ENCODE measurements at places on chromosomes 12 and 14.

DNA sequence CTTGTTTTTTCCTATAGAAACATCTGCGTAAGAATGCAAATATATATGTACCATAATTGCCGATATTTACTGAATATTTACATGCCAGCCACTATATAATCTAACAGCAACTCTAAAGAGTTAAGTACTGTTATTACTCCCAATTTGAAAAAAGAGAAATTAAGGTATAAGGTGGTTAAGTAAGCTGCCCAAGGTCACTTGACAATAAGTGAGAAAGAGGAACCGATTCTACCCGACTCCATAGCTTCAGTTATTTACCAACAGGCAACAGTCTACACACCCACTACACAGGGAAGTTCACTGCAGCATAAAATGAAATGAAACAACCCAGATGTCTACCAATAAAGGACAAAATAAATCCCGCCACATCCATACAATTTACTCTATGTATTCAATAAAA is 1.1 kb downstream of the MIS18BP1 start:
- peak; percentile 52 for DNase-seq

GRCh38 chr12:88921434-88921833 is 341.2 kb upstream of the KITLG start:
- no peak for DNase-seq

- DNase-seq = no peak
Measured at GRCh38 chr14:32786886-32787285, 151.8 kb upstream of the NPAS3 start.

DNA sequence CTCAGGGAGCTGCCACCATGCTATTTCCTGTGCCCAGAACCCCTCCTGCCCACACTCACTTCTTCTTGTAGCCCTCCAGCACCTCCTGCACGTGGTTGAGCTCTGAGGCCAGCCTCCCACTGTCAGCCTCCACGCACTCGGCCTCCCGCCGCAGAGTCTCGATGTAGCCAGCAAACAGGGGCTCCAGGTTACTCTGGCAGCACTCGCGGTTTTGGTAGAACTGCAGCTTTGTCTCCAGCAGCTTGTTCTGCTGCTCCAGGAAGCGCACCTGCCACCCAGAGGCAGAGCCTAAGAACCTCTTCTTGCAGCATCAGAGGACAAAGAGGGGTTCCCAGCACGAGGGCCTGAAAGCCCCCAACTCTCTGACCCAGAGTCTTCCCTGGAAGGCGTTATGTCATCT is 2.1 kb downstream of the KRT83 start:
- DNase-seq = no peak

DNA sequence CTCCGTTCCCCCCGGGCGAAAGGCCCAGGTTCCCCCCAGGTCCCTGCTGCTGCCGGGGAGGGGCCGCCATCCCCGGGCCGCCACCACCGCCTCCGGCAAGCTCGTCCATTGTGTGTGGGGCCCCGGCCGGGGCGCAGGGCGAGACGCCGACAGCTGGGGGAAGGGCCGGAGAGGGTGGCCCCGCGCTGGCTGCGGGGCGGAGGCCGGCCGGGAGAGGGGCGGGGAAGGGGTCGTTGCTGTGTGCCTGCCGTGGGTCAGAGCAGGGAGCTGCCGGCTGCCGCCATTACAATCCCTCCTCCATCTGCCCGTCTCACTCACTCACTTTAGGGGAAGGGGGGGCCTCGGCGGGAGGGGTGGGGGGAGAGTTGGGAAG is at the start of gene STRN3:
TSS of gene STRN3 (minus strand) at position 303 of the 373 bp plus-strand sequence. CDS start at position 109, 194 bp downstream.
- DNase-seq = no peak

DNA sequence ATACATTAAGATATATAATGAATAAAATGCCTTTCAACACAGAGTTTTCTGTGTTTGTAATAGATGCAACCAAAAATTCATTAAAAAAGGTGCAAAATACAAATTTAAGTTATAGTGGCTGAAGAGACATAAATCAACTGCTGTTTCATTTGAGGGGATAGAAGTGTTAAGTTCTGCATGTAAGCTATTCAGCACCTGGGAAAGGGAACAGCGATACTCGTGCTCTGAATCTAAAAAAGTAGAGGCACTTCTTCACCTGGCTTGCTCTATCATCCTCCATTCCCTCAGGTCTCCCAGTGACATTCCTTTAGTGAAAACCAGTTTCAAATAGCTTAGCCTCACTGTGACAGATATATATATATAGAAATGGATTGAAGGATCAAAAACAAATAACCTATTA is 222.6 kb downstream of the ACSS3 start:
- DNase-seq = no peak

- no peak for DNase-seq
Measured at GRCh38 chr12:117109943-117110635, 10.9 kb upstream of the TESC start.

- DNase-seq = no peak
Measured at GRCh38 chr14:35336494-35337268, 44.5 kb downstream of the PSMA6 start.

- DNase-seq = no peak
Measured at GRCh38 chr14:101232340-101233020, 328.8 kb upstream of the DIO3 start.

GRCh38 chr12:129200576-129200975 is 347.3 kb downstream of the GLT1D1 start:
- DNase-seq = no peak

GRCh38 chr12:93684716-93685115 is 7.5 kb downstream of the CRADD start:
- DNase-seq = no peak

- no peak for DNase-seq
Measured at GRCh38 chr12:99521664-99522063, 125.9 kb upstream of the GARIN6 start.

- peak; percentile 27 for DNase-seq
Measured at GRCh38 chr14:49895480-49895879, 2.6 kb downstream of the ARF6 start.

DNA sequence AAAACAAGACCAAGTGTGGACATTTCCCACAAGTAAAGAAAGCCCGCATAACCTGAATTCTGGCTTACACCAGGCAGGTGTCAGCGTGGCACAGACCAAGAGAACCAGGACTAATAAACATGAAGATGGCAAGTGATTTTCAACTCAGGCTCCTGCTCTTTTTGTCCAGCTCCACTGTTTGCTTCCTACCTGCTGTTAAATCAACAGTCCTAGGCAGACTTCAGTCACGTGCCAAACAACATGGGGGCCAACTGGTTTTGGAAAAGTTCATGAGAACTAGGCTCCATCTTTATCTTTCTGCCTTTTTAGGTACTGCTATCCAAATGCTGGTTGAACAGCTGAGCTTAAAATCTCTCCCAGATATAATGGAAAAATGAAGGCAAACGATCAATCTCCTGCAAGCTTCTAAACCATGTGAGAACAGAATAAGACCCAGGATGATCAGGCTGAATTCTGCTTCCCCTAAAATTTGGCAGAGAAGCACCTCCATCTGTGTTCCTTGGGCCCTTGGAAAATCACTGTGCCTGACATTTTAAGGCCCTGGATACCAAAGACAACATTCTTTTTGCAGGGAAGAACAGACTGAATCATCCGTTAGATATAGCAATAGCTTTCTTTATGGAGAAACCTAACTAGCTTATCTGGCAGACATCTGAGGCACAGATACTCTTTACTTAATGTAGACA is 215.6 kb upstream of the USP15 start:
- DNase-seq = no peak

DNA sequence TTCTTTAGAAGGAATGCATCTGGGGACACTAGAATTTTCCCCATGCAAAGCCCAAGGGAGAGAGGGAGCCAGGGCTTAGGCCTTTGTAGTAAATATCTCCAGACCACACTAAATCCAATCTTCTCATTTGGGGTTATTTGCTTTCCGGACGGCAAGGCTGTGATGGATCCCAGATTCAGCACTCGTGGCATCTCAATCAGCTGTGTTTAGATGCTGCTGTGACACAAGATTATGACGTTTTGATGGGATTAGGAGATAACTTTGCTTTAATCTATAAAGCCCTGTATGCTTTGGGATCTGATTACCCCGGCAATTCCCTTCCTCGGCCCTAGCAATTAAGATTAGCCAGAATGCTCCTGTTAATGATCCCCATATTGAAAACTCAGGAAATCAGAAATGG is 686.7 kb upstream of the TBX3 start:
- DNase-seq = no peak

- DNase-seq = no peak
Measured at GRCh38 chr12:1865284-1865866, 45.0 kb downstream of the LRTM2 start.
